ENCODE measurements at places on chromosomes 2 and 18.

DNA sequence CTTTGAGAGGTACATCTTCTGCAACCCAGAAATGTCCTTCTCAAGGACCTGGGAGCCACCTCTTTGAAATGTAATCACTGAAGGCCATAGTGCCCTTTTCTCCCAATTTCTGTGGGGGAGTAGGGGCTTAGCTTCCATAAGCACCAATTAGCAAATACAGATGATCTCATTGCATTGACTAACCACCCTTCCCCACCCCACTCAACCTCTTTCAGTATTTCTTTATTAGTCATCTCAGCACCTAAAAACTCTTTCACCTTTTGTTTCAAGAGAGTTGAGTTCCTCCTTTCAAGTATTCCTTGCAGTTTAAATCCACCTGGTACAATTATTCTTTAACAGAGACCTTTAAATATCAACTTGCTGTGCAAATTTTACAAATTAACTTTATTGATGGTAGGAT lies 1011.8 kb upstream of the CDH2 start:
- peak; percentile 11 for DNase-seq

- no peak for DNase-seq
These were observed 80.6 kb upstream of the LRRTM4 start for GRCh38 chr2:77602771-77603170.

DNA sequence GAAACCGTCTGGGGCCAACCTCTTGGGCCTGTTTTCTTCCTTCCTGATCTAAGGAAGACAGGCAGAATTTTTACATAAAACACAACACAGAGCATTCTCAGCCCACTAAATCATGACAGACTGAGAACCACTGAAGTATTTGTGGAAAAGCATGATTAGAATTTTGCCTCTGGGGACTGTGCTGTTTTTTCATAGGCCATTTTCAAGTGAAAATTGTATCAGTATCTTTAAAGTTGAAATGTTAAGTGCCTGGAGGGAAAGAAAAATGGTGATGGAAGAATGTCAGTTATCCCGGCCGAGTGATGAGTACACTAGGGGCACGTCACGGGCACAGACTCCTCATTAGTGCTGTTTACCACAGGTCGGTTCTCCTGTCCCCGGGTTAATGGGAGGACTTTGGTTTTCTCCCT lies 36.9 kb downstream of the EHD3 start:
- DNase-seq = no peak

- DNase-seq = no peak
These were observed 31.0 kb downstream of the NAT8 start for GRCh38 chr2:73611193-73611592.

- DNase-seq = no peak
These were observed 46.2 kb downstream of the HPCAL1 start for GRCh38 chr2:10348891-10349290.

DNA sequence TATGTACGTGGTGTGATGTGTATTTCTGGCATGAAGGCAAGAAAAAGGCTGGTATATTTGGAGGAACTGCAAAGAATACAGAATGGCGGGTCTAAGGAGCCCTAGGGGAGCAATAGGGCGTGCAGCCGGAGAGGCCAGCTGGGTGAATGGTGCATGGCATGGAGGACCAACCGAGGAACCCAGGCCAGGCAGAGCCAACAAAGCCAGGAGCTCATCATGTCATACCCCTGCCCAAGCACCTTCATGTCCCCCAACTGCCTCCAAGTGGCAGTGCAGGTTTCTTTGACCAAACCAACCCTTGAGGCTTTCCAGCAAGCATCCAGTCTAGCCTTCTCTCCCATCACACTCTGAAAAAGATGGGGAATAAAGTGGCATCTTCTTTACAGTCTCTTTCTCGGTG lies 8.9 kb upstream of the KCNK3 start:
- no peak for DNase-seq

GRCh38 chr18:27824841-27825681 lies 351.9 kb downstream of the CDH2 start:
- DNase-seq = no peak

- DNase-seq = no peak
These were observed 95.4 kb upstream of the SMAD7 start for GRCh38 chr18:49046125-49046524.

DNA sequence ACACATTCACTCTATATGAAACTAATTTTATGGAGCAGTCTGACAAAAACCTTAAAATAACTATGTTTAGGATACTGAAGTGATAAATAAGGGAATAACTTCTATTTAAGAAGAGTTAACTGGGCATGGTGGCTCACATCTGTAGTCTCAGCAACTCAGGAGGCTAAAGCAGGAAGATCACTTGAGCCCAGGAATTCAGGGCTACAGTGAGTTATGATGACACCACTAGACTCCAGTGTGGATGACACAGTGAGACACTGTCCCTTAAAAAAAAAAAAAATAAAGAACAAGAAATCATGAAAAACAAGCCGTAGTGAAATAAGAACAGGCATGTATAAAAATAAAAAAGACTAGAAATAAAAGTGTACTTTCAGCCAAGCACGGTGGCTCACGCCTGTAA lies 82.0 kb downstream of the THADA start:
- no peak for DNase-seq

DNA sequence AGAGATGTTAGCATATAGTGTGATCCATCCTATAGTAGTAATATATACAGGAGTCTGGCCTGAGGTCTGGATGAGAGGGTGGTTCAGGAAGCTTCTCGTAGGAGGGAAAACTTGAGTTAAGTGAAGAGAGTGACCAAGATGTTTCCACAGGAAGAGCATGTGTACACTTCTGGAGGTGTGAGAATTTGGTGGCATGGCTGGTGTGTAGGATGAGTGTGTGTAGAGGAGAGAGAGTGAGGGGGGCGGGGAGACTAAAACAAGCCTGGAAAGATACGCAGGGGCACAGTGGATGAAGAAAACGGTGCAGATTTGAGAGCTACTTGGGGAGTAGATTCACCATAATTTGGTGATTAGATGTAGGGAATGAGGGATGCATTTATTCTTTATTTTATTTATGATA lies 43.5 kb upstream of the CTLA4 start:
- DNase-seq = no peak

DNA sequence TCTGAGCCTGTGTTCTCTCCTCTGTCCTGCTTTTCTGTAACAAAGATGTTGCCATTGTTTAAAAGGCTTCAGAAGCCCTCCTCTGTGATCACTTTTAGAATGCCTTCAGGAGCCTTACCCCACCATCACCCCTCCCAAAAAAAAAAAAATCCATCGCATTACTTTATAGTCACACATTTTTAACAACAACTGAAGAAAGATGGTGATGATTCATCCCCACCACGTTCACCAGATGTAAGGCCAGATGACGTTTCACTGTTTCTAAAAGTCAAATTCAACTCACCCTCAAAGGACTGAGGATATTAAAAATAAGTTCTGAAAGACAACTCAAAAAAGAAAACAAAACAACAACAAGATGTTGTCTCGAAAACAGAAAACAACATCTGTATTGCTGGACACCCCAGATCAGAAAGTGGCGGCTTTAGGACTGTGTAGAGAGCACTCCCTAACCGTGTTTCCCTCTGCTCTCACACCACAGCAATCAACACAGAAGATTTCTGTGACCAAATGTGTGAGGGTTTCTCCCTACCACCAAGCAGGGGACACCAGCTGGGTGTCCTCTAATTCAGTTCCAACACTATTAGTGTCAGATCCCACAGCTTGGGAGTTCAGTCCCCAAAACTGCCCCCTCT lies 61.9 kb upstream of the CREB1 start:
- DNase-seq = peak; percentile 88

DNA sequence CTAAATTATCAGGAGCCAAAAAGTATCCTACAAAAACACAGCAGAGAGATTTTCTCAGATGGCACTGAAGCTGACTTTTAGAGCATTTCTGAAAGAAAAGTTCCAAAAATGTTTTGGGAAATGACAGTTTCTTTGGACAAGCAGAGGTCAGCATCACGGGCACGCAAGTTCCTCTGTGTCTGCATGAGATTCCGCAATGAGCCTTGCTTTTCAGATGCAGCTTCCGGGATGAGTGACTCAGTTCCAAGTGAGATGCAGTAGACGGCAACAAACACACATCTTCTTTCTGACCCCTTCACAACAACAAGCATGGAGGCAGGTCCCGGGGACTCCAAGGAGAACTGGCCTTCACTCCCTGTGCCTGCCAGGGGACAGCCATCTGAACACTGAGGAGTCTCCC lies 76.6 kb downstream of the EIPR1 start:
- DNase-seq = no peak

DNA sequence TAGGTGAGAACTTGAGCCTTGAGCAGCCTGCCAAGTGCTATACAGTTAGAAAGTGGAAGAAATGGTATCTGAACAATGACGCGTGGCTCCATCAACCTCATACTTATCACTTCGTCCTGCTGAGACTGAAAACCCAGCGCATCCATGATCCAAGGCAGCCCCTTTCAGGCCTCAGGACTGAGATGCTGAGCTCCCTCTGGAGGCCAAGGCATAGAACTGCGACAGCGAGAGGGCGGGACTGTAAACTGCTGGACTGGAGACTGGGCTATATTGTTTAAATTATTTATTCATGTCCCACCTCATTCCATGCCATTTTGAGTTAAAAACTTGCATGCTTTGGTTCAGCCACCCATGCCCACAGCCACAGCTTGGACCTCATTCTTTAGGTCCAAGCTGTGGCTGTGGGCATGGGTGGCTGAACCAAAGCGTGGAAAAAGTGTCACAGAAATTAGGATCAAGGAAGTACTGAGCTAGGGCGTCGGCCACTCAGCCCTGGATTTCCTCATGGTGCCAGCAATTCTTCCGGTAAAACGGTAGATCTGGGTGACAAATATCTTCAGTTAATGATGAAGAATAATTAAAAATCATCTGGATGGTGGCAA lies 195.5 kb downstream of the L3MBTL4 start:
- peak; percentile 1 for DNase-seq

DNA sequence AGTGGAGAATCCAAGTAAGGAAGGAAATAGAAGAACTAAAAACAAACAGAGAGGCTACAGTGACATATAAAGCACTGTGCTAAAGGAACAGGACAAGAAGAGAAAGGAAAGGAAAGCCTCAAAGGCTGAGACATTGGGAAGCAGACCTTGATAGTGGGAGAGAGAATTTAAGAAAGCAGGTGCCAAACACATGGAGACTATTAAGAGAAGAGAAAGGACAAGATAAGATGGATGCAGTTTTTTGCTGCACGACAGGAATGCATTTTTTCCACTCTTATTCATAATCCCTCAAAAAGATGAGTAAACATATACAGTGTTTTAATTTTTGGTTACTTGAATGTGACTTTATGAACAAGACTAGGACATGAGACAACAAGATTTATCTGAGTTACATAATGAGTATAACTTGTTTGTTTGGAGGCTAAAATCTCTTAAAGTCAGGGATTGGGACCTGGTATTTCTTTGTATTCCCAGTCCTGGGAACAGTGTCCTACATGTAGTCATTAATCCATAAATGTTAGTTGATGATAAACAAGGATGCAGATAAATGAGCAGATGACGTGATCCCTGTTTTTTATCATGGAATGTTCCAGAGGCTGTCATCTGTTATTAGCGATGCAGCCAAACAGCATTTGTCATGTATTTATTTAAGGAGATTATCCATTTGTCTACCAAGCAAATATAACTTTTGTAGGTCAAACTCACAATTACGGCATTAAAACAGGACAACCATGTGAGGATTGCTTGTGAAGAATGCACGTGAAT lies 141.7 kb downstream of the DNER start:
- peak; percentile 15 for DNase-seq

- DNase-seq = no peak
These were observed 221.5 kb upstream of the SMAD7 start for GRCh38 chr18:49172246-49172645.

Data from HCEC 1CT (cell line).